AML-193 (cell line): ENCODE measurements at places on chromosomes 4 and X.

DNA sequence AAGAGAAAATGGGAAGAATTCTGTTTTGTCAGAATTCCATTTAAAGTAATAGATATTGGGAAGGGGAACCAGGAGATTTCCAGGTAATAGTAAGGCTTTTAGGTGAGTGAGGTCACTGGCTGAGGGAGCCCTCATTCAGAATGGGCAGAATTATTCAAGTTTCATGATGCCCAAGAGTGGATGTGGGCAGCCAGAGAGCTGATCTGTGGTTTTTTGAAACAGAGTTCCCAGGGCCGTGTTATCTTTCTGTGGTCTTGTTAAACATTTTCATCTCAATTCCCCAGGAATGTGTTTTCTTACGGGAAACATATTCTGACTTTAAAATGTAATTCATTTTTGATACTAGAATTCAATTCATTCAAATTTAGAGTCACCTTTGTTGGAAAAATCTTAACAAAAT lies 182.0 kb upstream of the AADAT start:
- DNase-seq: no peak

DNA sequence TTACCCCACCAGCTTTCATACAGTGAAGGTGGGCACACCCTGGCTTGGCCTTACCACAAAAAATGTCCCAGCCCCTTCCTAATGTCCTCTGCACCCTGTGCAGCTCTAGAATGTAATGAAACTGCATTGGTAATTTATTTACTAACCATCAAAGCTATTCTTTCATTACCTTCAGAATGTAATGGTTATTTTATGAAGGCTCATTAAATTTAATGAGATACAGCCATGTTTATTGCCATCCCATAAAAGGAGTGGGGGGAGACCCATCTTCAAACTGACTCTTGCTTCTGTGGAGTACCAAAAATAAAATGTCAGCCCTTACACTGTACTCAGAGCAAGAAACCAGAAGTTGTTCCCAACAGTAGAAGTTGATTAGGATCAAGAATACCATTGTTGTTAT lies 25.0 kb downstream of the NKX6-1 start:
- no peak for DNase-seq

DNA sequence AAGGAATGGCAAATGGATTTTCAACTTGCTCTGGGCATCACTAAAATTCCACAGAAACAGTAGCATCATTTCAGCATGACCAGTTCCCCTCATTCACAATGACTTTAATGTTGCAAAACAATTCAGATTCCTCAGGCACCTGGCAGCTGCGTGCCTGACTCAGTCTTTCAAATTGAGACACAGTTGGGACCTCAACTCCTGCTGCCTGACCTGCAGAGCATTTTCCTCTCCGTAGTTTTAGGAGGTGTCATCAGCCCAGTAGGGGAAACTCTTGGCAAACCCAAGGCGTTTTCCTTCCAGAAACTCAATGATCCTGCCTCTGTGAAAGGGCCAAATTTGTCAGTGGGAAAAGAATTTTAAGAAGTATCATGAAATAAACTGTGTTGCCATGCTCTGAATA lies 388.9 kb downstream of the SPRY1 start:
- no peak for DNase-seq

DNA sequence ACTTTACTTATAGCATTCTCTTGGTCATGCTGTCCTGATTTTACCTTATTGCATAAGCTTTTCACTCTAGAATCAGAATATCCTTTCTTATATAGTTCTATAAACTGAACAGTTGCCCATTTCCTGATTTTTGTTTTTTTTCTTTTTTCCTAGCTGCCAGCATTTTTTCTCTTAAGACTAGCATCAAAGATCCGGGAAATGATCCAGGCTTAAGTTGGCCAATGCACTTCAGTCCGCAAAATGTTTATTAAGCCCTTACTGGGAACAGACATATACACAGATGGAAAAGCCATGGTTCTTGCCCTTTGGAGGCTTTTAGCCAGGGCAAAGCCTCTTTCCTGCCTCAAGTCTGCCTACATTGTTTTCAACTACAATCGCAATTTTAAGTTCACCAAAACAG lies 10.1 kb upstream of the BMP2K start:
- DNase-seq: no peak

GRCh38 chr4:139672732-139673131 lies 7.1 kb downstream of the MGST2 start:
- DNase-seq: no peak

DNA sequence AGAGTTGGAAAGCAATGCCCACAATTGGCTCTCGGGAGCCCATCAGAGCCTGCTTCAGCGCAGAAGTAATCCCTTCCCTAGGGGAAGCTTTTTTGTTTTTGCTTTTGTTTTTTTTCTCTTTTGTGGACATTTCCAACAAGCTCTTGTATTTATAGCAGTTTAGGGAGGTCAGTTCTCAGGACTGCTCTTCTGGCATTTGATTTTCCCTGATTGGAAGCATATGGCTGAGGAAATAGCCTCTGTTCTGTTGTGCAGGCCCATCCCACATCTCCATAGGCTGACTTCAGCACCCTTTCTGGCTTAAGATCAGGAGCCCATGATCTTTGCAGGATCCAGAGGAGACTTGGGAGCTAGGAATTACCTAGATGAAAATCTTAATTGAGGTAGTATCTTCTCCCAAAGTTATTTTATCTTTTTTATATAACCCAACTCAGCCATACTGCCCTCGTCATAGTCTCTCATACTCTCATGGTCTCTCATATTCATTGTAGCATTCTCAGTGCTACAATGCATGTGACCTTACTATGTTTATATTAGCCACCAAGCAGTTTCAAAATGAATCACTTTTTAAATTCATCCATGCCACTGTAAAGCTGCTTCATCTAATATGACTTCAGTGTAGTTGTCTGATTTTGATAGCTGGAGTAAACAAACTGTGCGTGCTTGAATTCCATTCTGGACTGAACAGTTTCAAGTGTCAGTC lies 16.7 kb downstream of the PAGE4 start:
- DNase-seq: no peak

GRCh38 chr4:113069212-113069892 lies 19.9 kb downstream of the ANK2 start:
- DNase-seq: no peak

DNA sequence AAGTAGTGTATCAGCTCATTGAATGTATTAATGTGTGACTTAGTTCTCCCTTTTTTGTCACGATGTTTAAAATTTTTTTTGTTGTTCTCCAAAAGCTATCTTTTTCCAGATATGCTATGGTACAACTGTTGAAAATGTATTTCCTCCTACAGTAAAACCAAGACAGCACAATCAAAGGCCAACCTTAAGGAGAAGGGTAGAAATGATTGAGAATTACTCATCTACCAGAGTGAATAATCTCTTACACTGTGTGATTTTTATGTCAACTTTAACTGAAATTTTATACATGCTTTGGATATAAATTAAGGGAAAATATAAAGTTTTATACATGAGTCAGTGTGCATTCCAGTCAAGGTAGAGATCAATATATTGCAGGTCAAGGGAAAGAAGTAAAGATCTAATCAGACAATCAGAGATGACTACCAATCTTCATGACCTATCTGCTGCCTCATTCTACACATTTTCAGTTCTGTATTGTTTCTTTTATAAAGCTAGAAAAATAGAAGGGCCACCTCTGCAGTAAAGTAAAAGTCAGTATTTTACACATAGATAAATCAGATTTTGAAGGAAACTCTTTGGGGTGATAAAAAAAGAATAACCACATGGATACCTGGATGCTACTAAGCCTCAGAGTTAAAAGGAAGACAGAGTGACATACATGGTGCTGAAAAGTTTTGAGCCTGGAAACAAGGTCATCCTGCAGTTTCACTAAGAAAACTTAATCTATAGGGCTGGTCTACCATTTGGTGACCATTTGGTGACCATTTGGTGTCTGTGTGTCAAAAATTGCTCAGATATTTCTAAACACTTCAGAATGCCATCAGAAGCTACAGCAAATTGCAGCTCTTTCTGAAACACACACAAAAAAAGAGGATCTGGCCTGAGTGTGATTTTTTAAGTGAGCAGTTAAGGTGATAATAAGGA lies 1.6 kb downstream of the FAM13A start:
- DNase-seq: no peak
